ENCODE measurements at places on chromosomes 11 and 22.

GRCh38 chr11:130156108-130157022, 3.2 kb upstream of the ST14 start:
- DNase-seq = peak; percentile 58

GRCh38 chr11:13224324-13224723, 53.3 kb upstream of the BMAL1 start:
- DNase-seq = no peak

DNA sequence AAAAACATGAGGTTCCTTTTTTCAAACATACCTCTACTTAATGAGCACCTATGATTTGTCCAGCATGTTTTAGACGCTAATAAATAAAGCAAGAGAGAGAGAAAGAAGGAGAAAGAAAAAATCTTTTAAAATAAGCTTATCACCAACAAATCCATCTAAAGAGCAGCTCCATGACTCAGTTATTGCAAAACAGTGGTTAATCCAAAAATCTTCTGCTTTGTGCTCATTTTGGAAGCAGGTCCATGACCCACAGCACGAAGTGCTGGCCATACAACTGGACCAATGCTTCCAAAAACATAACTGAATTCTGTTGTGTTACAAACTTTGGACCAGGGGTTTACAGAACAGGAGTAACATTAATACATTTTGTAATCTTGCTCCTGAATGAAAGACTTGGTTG, 696.6 kb downstream of the KCNA4 start:
- no peak for DNase-seq

DNA sequence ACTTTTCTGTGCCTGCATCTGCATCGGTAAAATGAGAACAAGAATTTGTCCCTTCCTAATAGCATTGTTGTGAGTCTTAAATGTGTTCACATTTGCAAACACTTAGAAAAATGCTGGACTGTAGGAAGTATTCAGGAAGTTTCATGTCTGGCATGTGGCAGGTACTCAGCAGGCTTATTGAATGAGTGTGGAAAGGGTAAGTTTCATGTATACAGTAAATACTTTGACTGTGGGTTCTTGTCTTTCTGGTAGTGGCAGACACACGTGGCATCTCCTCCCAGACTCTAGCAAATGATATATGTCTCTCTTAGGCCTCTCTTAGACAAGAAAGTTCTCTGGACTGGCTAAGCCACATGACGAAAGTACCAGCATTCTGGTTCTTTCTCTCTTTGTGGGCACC, 179.2 kb downstream of the C11orf91 start:
- no peak for DNase-seq

GRCh38 chr11:78957476-78958245, 383.0 kb upstream of the NARS2 start:
- DNase-seq = no peak

- peak; percentile 73 for DNase-seq
Observed at GRCh38 chr11:124415356-124415923, 9.2 kb downstream of the OR8B4 start.

- peak; percentile 73 for DNase-seq
Observed at GRCh38 chr11:94539420-94539819, 4.3 kb upstream of the FUT4 start.

- DNase-seq = no peak
Observed at GRCh38 chr11:2921742-2922493, 7.3 kb downstream of the PHLDA2 start.

GRCh38 chr22:40567106-40567505, 69.4 kb downstream of the MRTFA start:
- DNase-seq = no peak

DNA sequence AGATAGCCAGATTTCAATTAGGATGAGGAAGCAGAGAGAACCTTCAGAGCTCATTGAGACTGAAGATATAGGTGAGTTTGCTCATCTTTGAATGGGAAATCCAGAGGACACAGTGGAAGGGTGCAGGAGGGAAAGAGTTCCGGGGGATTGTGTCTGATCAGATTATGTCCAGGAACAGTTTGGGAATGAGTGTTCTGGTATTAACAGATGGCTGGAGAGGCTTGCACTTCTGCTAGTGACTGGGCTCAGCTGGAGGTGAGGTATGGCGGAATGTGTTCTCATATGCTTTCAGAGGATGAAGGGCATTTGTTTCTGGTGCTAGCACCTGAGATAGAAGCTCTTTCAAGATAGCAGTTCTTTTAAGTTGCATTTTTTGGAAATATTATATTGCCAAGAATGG, 27.6 kb downstream of the ALKBH3 start:
- no peak for DNase-seq

GRCh38 chr22:33440756-33441155, 382.6 kb upstream of the SYN3 start:
- no peak for DNase-seq

- no peak for DNase-seq
Observed at GRCh38 chr22:39021552-39022250, 774 bp downstream of the APOBEC3D start.

- no peak for DNase-seq
Observed at GRCh38 chr11:133842730-133843129, 2.6 kb downstream of the SPATA19 start.

DNA sequence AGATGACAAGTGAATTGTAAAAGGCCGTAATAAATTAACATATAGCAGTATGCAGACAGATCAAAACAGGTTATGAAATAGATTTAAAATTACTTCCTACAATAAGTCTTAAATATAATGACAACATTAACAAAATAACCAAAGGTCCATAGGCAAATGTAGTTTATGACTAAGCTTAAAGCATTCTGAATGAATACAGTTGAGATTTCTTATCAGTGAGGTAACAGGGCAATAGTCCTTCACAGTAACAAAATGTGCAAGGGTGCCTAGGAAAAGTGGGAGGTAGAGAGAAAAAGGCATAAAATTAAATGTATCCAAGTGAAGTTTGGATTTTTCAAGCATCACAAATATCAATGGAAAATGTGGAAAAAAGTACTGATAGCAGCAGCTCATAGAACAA, 20.9 kb upstream of the P4HA3 start:
- no peak for DNase-seq

- no peak for DNase-seq
Observed at GRCh38 chr11:113540416-113541330, 65.5 kb upstream of the DRD2 start.

GRCh38 chr11:56637500-56637899, 4.7 kb downstream of the OR5AP2 start:
- no peak for DNase-seq

DNA sequence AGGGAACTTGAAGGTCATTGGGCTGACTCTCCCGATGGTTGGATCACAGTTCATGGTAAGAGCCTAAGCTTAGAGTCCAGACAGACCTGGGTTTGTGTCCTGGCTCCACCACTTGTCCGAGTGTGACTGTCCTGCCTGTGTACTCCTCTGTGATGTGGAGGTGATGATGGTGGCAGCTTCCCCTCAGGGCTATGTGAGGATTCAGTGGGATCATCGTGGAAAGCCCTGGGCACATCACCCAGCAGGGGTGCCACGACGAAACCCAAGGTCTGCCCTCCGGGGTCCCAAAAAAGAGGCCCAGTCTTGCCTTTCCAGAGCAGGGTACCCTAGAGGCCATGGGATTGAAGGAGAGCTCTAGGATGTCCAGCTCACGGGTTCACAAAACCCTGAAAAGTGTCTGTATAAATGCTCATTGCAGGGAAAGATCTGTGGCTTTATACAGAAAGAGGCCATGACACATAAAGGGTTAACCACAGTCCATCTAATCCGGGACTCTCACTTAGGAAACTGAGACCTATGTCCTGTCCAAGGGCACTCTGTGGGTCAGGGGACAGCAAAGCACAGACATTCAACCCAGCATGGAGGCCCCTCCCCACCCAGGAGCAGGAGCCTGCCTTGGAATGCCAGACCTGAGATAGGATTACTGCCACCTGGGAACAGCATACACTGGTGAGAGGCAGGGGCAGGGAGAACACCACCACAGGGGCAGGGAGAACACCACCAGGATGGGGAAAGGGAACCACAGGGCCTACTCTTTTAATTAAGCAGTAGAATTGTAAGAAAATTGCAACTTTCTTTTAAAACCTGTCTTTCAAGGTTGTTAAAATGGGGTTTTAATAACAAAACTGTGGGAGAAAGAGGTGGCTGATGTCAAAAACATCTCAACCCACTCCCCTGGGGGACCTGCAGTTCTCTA, 51.3 kb downstream of the IGLL5 start:
- DNase-seq = no peak

DNA sequence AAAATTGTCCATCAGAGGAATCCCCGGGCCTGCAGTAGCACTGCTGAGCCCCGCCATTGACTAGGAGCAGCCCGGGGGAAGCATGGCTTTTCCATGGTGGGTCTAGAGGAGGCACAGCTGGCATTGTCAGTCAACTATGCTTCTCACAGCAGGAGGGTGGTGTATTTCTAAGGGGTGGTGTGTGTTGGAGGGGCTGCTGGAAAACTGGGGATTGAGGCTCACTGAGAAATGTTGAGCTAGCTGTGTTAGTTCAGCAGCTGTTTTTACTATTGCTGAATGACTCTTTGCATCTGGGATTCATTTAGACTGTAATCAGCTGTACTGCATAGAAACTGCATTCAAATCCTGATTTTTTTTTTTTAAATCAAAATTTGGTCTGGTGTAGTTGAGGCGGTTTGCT, 5.6 kb downstream of the DDX10 start:
- no peak for DNase-seq

GRCh38 chr11:74025467-74026166, 16.7 kb upstream of the UCP3 start:
- DNase-seq = no peak

GRCh38 chr22:42635531-42635930, 4.9 kb downstream of the ATP5MGL start:
- DNase-seq = peak; percentile 90

DNA sequence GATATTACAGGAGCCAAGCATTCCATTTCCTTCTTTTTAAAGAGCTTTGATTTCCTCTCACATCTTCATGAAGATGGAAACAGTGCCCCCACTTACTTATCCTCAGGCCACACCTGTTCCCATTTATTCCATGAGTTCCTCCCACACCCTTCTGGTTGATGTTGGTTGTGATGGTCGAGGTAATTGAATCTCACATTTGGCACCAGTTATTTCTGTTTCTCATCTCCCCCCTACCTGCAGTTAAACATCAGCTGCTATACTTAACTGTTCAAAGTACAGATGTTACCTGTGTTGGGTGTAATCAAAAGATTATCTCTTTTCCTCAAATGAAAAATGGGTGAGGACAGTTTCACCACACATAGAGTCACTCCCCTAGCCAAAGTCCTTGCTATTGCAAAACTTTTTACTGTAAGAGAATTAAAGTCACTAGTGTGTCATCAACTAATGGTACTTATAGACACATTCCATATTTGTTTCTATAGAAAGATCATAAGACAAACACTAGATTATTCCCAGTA, 1.9 kb downstream of the TMEM45B start:
- peak; percentile 74 for DNase-seq

DNA sequence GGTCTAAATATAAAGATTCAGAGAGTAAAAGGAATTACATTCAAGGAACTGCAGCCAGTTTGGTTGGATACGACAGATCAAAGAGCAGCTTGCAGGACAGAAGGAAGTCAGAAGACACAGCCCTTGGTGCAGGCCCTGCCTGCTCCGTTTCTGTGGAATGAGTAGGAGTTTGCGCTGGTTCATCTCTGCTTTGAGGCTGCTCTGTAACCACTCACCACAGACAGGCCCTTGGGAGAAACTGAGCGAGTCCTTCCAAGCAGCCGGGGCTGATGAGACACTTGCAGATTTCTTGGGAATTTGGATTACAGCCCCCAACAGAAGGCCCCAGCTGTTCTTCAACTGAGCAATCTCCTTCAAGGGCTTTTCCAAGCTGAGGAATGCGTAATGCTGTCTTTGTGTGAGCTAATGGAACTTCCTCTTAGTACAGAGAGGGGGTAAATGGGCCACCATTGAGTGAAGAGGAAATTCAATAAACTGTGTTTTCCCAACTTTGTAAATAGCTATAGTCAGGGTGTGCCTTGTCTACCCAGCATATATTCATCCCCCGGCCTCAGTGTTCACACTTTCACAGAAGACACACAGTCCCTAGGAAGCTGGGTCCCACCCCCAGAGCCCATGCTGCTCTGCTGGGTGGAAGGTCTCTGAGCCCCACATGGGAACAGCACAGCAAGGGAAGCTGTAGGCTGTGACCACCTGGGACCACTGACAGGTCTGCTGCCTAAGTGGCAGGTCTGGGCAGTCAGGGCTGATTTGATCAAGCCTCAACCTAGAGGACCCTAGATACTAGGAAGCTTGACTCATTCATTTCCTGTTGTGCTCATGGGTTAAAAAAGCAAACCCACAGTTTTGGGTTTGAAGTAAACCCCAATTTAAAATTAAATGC, 16.6 kb downstream of the IL10RA start:
- no peak for DNase-seq

- no peak for DNase-seq
Observed at GRCh38 chr11:70805243-70805642, 406.9 kb downstream of the CTTN start.

- DNase-seq = no peak
Observed at GRCh38 chr22:44449683-44450425, 48.2 kb downstream of the RTL6 start.

DNA sequence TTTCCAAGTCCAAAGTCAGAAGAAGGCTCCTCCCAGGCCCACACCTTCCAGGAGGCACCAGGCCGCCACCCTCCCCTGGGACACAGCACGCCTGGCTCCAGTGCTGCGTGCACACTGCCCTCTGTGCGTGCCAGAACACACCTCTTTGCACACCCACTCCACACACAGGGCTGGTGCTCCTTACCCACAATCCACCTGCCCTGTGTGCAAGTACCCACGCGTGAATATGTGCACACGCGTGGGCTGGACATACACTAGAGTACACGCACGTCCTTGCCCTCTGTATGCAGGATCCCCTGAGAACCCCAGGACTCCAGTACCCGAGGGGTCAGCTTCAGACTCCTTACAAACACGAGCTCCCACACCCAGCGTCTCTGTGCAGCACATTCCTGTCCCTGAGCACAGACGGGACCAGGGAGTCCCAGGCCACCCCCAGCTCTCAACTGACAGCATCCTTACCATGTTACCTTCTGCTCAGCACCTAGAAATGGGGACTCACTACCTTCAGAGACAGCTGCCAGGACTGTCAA, 2.8 kb downstream of the DUSP8 start:
- DNase-seq = no peak

DNA sequence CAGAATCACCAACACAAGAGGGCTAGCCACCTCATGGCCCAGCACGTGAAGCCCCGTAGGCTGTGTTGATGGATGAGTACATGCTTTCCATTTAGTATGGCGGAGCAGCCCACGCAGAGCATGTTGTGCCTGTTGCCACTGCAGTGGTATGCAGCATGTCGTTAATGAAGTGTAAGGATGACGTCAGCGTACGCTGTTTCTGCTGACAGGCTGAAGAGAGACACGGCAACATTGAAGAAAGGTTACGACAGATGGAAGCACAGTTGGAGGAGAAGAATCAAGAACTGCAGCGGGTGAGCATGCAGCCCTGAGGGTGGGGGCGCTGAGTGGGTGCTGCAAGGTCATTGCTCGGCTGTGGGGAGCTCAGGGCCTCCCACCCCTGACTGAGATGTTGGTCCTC, 62.8 kb downstream of the PPFIA1 start:
- DNase-seq = no peak
